ENCODE measurements at places on chromosomes 13 and 19.

- DNase-seq = peak; percentile 33
Observed at GRCh38 chr19:11963566-11964355, 1.1 kb upstream of the ZNF763 start.

DNA sequence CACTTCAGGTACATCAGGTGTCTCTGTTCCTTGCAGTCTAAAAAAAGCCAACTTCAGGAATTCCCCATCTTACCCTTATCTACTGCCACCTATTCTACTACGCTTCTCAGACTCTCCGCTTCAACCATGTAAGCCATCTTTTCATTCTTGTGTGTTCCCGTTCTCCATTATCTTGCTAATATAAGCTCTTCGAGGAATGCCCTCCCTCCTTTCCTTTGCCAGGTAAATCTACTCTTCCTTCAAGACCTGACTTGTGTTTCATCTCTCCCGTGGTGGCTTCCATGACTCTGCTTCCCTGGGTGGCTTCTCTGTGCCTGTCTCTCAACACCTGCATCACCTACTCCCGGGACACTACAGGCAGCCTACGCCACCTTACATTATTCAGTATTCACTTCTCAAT lies 42.3 kb upstream of the MEDAG start:
- no peak for DNase-seq

DNA sequence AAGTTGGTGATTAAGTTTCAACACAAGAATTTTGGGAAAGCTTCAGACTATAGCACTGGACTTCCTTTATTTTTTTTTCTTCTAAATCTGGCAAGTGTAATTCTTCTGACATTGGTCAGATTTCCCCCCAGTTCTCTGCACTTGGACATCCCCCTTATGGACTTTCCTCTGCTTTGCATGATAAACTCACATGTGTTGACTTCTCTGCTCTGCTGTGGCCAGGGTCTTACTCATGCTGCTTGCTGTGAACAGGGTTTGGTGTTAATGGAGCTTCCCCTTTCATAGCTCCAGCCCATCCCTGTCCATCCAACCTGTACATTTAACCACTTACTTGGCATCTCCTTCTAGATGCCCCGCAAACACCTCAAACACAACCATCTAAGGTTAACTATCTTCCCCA lies 70.5 kb upstream of the SPATA13 start:
- DNase-seq = no peak

- no peak for DNase-seq
Observed at GRCh38 chr19:35347930-35348298, 212 bp downstream of the FFAR1 start.

GRCh38 chr19:4715529-4716221 lies 8.0 kb downstream of the DPP9 start:
- no peak for DNase-seq

DNA sequence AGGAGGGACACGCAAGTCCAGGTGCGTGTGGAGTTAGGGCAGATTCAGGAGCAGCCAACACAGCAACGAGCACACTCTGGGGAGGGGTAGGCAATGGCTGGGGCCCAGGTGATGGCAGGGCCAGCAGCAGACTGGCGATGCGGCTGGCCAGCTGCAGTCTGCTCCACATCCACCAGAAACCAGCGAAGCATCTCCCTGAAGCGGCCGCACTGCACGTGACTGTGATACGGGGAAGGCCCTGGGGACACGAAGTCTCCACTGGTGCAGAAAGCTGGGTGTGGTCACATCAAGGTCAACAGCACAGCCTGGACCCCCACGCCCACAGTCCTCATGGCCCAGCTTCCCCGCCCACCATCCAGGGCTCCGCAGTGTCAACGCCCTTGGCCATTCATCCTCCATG lies 21.3 kb upstream of the EPHX3 start:
- DNase-seq = no peak

DNA sequence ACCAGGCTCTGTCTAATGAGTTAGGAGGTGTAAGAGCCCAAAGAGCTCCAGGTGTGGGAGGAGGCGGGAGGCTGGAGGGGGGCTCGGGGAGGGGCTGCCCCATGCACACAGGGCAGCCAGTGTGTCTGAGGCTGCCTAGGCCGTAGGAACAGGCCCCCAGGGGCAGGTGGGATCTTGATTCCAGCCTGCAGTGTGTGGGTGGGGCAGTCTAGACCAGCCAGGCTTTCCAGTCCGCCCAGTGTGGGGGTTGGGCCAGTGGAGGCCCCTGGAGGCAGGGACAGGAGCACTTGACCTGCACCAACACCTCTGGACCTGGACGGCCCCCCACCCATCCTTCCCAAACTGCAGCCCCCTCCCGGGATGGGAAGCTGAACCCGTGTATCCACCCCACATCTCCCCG lies 5.4 kb upstream of the CAMSAP3 start:
- DNase-seq = no peak

DNA sequence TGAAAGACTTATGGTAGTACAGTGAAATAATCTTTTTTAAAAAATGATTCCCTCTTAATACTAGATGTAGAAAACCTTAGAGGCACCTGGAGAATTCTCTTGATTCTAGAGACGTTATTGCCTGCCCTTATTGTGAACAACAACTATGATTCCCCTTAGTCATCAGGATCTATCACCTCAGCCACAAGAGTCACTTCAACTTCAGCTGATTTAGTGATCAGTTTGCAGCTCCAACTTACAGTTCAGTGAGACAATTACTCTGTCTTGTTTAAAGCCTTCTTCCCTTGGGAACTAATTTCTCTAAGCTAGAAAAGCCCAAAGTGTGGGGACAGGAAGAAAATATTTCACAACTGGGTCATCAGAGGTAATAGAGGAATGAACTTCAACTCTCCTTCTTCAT lies 254.3 kb upstream of the SLITRK1 start:
- DNase-seq = no peak

DNA sequence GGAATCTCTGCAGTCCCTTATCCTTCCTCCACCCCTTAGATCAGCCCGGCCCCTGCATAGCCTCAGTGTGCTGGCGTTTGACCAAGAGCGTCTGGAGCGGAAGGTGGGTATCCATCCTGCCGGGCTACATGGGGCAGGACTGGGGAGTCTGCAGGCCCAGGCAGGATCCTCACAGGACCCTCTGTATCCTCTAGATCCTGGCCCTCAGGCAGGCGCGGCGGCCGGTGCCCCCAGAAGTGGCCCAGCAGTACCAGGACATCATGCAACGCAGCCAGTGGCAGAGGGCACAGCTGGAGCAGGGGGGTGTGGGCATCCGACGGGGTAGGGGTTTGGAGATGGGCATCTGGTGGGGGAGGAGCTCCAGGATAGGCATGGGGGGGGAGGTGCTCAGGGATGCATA lies 8.9 kb downstream of the PODNL1 start:
- DNase-seq = no peak

DNA sequence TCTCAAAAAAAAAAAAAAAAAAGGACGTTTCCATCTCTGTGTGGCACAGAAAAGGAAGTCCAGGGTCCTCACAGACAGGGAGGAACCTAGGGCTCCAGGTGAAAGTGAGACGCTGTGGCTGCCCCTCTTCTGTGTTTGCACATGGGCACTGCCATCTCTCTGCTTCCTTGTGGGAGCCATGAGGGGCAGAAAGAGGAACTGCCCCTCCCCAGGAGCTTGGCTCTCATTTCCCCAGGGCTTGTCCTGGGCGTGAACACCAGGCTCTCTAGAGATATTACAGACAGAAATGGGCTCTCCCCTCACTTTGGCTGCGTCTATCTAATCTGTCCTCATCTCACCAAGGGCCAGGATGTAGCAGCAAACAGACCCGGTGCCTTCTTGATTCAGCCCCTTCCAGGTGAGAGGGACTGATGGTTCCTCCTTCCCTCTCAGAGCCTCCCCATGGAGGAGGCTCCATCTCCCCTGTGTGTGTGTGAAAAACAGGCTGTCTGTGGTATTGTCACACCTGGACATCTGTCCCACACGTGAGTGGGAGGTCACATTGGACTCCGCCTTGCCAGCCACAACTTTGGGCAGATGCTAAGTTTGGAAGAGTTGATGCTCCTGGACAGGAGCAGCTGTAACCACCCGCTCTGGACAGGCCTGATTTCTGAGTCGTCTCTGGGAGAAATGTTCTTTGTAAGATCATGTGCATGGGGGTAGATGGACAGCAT lies 840 bp upstream of the LILRA4 start:
- DNase-seq = no peak

- DNase-seq = no peak
Observed at GRCh38 chr13:81582381-81582780, 1241.5 kb upstream of the SPRY2 start.
